ENCODE measurements at places on chromosomes 13 and 19.

DNA sequence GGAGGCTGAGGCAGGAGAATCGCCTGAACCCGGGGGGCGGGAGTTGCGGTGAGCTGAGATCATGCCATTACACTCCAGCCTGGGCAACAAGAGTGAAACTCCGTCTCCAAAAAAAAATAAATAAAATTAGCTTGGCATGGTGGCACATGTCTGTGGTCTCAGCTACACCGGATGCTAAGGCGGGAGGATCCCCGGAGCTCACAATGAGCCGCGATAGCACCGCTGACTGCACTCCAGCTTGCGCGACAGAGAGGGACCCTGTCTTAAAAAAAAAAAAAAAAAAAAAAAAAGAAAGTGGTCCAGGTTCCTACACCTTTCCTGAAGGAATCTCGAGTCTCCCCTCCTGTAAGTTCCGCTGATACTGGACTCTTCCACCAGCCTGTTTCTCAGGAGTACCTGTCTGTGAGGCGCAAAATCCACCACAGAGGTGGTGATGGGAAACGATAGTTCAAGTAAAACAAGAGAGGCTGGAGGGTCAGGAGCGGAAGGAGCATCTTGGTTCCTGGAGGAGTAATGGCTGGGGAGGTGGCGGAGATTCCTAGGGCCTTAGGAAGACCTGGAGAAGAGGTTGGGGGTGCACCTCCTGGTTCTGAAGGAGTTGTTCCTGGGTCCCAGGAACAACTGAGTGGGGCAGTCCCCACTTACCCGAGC, 471 bp downstream of the FUT1 start:
- DNase-seq: no peak

- DNase-seq: no peak
Measured at GRCh38 chr13:21347753-21348318, 111.3 kb downstream of the ZDHHC20 start.

GRCh38 chr13:98427331-98427995, 149.4 kb downstream of the STK24 start:
- DNase-seq: no peak

- DNase-seq: no peak
Measured at GRCh38 chr19:44924243-44924725, 9.9 kb downstream of the APOC1 start.

GRCh38 chr19:46350029-46350757, 3.3 kb downstream of the PPP5C start:
- no peak for DNase-seq

DNA sequence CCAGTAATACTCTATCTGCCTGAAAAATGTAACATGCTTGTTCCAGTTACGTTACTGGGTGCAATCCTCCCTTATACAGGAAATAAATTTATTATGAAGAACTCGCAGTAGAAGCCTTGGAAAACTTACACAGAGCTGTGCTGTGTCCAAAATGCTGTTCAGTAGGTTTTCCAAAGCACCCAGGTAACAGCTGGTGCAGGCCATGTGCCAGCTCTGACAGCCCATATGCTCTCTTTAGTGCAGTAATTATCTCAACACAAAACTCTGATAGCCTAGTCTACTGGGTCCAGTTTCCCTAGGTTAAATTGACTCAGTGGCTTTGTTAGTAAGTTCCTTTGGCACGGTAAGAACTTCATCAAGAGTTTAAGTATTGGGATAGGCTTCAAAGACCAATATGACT, 120.7 kb upstream of the OBI1 start:
- DNase-seq: no peak

DNA sequence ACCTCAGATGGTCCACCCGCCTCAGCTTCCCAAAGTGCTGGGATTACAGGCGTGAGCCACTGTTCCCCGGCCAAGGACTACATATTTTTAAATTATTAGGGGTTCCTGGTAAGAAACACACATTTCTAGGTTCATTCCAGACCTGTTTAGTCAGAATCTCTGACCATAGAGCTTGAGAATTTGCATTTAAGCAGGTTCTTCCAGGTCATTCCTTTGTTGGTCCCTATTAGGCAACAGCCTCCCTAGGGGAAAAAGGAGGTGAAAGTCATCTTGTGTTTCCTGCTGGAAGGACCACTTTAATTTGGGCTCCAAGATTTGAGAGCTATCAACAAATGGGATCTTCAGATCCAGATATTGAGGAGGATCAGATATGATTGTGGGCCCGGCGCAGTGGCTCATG, 16.3 kb downstream of the S1PR2 start:
- DNase-seq: no peak

DNA sequence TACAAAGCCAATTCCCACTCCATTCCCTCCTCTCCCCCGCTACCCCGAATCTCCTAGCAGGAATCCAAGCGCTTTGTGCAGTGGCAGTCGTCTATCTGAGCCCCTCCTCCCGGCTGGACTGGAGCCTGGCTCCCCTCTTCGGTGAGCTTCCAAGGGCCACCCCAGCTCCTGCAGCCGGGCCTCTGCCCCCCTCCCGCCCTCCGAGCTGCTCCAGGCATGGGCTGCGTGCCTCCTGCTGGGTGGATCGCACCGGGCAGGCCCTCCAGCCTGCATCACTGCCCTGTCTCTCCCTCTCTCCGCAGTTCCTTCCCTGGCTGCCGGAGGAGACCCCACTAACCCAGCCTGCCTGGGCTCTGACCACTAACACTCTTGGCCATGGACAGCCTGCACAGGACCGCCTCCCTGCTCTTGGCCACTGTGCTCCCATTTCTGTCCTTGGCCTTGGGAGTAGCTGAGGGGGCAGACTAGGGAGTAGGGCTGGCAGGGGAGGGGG, 12.9 kb upstream of the LENG8 start:
- DNase-seq: no peak

- DNase-seq: no peak
Measured at GRCh38 chr13:98492335-98493041, 84.4 kb downstream of the STK24 start.

DNA sequence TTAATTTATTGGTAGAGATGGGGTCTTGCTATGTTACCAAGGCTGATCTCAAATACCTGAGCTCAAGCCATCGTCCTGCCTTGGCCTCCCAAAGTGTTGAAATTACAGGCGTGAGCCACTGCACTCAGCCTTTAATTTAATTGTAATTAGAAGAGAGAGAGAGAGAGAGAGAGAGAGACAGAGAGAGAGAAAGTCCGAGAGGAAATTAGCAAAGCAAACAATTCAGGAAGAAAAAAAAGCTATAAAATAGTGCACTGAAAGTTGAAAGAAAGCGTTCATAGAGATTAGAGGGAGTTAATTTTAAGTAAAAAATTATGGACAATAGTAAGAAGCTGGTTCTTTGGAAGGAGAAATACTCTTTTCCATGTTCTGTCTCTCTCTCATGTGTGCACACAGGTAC, 7.0 kb downstream of the GPR32 start:
- no peak for DNase-seq

DNA sequence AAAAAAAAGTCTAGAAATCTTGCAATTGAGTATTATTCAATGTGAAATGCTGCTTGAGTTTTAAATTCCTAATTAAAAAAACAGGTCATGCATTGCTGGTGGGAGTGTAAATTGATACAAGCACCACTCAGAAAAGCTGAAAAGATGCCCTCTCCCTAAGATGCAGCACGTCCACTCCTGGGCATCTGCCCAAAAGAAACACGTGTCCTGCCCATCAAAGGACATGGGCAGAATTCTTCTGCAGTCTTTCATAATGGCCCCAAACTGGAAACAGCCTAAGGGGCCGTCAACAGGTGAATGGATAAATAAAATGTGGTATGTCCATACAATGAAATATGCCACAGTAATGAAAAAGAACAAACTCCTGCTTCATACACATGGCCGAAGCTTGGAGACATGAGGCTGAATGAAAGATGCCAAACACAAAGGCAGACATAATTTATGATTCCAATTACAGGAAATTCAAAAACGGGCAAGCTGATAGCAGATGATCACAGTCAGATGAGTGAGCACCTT, 7.8 kb downstream of the POU2F2 start:
- no peak for DNase-seq

- DNase-seq: no peak
Measured at GRCh38 chr19:10625003-10625761, at the start of gene SLC44A2. SLC44A2 (plus strand) TSS chr19:10625553; CDS start chr19:10625634, 81 bp downstream.

GRCh38 chr19:1445185-1445931, 4.6 kb upstream of the APC2 start:
- DNase-seq: peak; percentile 64

DNA sequence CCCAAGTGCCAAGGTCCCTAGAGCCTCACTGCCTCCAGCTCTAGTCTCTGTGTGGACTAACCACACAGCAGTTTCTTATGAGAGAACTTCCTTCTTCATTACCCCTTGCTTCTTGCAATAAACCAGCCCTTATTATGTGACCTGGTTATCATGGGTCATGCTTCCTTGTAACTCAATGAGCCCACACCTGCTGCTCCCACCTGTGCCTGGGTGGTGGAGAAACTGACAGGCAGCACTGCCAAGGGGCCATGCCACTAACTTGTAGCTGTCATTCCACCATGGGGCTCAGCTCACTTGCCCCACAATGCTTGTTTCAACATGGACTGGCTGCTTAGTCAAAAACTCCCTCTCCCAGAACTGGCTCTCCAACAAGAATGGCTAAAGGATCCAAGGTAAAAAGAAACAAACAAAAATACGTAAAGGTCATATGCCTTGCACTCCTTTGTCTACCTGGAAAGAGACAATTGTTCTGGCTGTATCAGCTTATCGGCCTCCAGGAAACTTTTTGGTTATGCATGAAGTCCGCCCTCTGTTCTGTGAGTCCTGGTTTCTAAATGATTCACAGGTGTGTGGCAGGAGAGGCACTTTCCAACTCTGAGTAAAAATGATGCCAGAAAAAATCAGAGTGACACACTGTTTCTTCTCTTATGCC, 446.4 kb downstream of the COG6 start:
- DNase-seq: no peak

DNA sequence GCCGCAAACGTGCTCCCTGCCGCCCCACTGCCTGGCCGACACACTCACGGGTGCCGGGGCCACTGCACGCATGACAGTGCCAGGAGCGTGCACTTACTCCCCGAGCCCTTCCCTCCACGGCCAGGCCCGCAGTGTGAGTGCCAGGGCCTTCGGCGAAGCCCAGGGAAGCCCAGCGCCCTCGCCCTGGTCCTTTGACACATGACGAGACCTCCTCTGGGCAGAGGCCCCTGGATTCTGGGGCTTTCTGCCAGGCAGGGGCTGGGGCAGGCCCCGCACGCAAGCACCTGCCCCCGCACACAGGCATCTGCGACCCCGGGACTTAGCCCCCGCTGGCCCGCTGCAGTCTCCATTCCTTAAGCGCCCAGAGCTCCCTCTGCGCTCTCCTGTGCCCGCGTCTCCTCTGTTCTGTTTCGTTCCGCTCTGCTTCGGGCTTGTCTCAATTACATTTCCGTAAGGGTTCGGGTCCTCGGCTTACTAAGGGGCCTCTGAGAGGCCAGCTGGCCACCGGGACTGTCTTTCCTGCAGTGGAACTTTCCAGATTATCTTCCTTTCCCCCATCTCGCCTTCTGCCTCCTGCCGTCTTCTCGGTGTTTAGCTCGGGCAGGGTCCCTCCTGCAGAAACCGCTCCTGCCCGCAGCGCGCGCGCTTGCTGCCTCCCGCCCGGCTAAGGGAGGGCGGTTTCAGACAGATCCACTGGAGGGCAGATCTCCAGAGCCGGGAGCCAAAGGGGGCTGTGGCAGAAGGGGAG, 98.8 kb downstream of the ING1 start:
- no peak for DNase-seq

GRCh38 chr13:61778531-61778930, 362.9 kb upstream of the PCDH20 start:
- DNase-seq: no peak

GRCh38 chr19:12666265-12667048, at the start of the genes MAN2B1 and WDR83:
MAN2B1 (minus strand) TSS chr19:12666742; CDS start chr19:12666701, 41 bp downstream.
WDR83 (plus strand) TSS chr19:12666807; CDS start chr19:12669791, 2,984 bp downstream.
- peak; percentile 78 for DNase-seq

- no peak for DNase-seq
Measured at GRCh38 chr13:19685034-19685433, 51.6 kb downstream of the MPHOSPH8 start.

- peak; percentile 55 for DNase-seq
Measured at GRCh38 chr19:3132971-3133792, 2.7 kb upstream of the GNA15 start.

DNA sequence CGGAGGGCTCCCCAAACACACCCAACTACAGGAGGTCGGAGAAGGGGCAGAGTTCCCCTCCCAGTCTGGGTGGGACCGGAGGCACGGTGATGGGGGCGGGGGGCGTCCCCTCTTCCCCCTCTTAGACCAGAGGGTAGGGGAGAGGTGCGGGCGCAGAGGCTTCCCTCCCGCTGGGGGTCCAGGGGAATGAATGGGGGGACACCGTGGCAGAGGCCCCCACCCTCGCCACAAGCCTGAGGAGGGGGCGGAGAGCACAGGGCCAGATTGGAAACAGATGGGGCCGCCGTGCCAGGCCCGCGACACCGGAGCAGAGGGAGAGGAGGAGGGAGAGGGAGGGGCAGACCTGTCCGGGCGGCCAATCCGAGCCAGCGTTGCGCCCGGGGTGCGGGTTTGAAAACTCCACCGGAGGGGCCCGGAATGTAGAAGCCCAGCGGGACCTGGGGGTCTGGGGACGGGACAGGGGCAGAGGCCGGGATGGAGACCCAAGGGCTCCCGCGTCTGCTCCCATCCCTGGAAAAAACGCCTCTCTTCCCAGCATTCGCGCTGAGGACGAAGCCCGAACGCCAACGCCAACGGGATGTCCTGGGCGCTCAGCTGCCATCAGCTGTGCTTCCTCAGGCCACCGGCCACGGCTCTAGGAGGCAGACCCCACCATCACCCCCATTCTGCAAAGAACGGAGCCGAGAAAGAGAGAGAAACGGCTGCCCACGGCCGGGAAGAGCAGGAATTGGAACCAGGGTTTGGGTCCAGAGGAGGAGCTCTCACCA, 46.8 kb downstream of the PTPRS start:
- DNase-seq: no peak

DNA sequence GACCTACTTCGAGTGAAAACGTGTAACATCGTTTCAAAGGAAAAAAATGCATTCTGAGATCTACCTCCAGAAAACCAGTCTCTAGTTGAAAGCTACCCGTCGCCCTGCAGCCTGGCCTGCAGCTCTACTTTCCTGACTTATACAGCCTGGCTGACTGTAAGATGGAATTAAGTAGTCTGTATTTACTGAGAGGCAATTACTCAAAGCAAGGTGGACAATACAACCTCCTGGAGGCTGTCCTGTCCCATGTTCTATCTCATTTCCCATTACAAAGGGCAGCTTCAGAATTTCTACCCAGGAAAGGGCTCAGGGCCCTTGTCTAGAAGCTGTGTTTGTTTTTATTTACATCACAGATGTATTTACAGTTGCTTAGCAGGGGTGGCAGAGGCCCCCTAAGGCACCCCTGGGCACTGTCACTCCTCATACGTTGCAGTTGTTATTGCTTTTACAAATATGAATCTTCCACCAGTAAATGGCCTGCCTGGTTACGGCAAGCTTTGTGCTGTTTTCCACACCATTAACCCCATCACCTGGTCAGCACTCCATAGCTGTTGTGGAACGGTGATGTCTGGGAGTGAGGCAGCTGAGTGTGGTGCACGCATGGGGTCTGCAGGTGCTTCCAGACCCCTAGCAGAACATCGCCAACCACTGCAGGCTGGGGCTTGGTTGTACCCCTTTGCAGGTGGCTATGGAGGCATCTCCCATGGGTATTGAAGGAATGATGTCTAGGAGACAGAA, 46.3 kb upstream of the MTIF3 start:
- no peak for DNase-seq
